Activated CD8-positive, alpha-beta memory T cell treated with anti-CD3 and anti-CD28 coated beads, Interleukin-2, amount 50 U/mL, for 4 hours (primary cell): ENCODE measurements at places on chromosomes 13 and 19.

DNA sequence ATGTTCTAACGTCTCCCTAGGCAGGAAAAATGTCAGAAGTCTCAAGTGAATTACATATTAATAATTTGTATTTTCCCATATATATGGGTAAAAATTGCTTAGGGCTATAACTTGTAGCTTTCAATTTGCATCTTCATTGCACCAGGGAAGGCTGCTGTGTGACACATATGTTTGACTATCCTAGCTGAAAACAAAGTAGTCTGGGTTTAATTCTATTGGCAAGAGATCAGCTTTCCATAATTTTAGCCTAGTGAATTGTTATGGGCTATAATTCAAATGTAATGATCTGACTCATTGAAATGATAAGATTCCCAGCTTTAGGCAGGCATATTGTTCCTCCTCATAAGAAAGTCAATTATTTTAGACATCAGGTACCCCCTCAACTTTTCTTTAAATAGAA, 553.1 kb downstream of the DCT start:
- DNase-seq = no peak

DNA sequence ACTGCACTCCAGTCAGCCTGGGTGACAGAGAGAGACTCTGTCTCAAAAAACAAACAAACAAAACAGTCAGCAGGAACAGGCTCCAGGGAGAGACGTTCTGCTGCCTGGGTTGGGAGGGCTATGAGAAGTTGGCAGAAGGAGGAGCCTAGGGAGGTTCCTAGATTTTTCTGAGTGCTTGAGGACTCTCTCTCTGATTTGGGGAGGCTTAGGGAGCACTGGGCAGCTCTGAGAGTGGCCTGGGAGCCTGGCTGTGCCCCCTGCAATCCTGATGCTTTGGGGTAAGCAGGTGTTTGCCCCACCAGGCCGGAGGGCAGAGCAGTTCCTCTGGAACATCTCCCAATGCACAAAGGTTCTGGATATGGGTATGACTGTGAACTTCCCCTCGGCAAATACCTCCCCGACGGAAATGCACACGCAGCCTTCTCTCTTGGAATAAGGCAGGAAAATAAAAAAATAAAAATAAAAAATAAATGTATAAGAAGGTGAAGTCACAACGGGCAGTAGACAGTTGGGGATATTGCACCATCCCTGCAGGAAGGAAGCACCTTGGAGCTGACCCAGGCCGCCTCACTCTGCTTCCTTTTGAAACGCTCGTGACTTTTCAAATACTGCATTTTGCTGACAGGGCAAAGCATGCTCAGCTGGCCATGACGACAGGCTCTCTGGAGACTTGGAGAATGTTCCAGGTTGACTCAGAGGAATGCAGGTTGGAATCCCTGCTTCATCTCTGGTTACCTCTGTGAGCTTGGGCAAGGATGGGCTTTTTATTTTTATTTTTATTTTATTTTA, 26.5 kb upstream of the HOMER3 start:
- no peak for DNase-seq

GRCh38 chr19:8333767-8334457, 9.2 kb downstream of the KANK3 start:
- DNase-seq = no peak

DNA sequence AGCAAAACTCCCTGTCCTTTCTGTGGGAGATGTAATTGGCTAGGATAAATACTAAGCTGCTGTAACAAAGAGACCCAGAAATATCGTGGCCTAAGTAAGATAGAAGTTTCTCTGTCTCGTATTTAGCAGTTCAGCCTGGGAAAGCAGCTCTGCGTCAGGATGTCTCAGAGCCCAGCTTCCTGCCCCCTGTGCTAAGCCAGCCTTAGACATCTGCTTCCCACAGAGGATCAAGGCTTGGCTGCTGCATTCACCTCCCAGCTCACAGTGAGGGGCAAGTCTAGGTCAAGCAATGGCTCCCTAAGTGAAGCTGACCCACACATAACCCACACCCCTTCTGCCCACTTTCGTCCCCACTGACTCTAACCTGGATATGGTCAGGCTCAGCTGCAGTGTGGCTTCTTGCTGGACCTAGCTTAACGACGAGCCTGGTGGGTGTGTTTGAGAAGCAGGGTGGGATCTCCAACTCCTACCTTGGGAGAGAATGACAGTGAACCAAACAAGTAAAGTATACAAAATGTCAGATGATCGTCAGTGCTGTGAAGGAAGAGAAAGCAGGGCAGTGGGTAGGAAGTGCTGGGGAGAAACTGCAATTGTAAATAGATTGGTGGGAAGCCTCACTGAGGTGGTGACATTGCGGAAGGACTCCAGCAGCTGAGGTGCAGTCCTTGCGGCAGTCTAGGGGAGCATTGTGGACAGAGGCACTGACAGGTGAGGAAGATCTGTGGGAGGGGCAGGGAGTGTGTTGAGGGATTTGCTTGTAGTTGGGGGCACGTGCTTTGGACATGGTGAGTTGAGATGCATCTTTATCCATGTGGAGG, 82.9 kb downstream of the TNFRSF19 start:
- no peak for DNase-seq

DNA sequence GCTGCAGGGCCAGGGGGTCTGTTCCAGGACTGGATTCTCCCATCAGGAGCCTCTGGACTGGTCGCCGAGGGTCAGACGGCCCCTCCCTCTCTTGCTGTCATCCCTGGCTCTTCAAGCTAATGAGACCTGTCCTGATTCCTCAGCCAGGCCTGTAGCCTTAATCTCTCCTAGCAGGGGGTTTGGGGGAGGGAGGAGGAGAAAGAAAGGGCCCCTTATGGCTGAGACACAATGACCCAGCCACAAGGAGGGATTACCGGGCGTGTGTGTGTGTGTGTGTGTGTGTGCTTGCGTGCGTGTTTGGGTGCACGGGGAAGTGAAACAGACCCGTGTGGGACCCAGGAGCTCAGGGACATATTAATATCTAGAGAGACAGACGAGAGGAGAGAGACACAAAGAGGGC, 1.9 kb upstream of the CRX start:
- no peak for DNase-seq

- DNase-seq = no peak
Measured at GRCh38 chr13:27279506-27279905, 8.9 kb downstream of the RASL11A start.

GRCh38 chr13:98515818-98516465, 61.0 kb downstream of the STK24 start:
- no peak for DNase-seq

DNA sequence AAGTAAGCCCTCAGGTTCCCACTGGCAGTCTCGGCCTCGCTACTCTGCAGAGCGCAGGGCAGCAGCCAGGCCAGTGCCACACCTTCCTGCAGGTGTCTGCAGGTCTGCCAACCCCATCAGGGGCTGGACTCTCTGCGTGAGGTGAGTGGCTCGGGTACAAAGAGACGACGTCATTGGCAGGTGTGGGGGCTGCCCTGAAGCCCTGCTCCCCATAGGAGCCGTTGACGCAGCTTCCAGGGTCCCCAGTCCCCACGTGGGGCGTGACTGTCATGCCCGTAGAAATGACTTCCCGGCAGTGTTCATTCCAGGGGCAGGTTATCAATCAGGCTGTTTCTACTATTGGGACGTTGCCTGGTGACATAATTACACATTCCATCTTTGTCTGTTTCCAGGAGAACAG, 15.3 kb upstream of the GJB6 start:
- no peak for DNase-seq

- DNase-seq = no peak
Measured at GRCh38 chr19:43842007-43842406, 14.9 kb downstream of the ZNF283 start.

DNA sequence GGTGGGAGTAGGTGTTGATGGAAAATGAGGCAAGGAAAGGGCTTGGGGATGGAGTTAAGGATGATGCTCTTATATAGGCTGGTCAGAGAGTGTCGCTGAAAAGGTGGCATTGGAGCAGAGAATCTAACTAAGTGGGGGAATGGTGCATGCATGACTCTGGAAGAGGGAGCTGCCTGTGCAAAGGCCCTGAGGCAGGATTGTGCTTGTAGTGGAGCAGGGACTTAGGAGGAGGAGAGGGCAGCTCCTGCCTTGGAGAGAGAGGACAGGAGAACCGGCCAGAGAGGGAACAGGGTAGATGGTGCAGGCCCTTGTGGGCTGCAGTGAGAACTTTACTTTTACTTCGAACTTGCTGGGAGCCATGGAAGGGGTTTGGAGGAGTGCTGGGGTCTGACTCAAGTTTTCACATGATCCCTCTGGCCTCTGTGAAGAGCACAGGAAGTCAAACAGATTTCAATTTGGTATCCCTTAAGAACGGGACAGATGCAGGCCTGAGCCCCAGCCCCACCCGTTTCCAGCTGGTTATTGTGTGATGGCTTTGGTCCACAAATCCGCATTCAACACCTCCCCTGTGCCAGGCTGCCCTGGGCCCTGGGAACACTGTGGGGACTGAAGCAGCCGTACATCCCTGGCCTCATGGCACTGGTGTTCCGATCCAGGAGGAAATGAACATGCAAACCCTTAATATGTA, 7.0 kb downstream of the AP2A1 start:
- DNase-seq = no peak

DNA sequence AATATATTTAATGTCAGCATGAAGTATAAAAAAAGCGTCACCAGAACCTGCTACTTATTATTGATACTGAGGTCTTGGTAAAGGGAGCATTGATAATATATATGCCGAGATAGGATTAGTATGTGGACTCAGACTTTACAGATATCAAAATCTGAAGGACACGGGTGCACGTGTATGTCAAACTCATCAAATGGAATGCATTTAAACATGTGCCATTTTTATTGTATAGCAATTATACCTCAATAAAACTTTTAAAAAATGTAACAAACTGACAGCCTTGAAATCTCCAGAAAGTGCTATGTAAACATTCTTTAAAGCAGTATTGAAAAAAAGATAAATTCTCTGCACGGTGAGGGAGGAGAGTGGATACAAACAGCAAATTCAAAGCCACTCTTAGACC, 157.9 kb downstream of the RNF17 start:
- no peak for DNase-seq

DNA sequence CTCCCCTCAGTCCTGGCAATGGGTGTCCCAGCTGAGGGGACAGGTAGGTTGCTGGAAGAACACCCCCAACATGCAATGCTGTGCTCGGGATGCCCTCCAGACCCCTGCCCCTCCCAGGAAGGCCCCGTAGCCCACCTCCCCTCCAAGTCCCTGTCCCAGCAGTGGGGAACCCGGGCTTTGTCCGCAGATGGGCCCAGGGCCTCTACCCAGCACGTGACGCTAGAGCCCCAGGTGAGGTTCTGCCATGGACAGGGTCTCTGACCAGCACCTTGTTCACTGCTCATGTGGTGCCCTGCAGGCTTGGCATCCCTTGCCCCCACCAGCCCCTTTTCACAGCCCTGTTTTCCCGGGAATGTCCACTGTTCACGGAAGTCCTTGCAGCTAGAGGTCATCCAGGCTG, 220.0 kb upstream of the SGCG start:
- no peak for DNase-seq

- no peak for DNase-seq
Measured at GRCh38 chr19:8815780-8816179, 16.3 kb downstream of the ZNF558 start.

GRCh38 chr13:57311009-57311586, 144.1 kb downstream of the PRR20E start:
- no peak for DNase-seq

- no peak for DNase-seq
Measured at GRCh38 chr13:66612983-66613382, 617.2 kb downstream of the PCDH9 start.

- DNase-seq = no peak
Measured at GRCh38 chr13:21738630-21739029, 67.8 kb downstream of the FGF9 start.

GRCh38 chr19:57570707-57571106, 8.0 kb downstream of the ZNF416 start:
- no peak for DNase-seq

DNA sequence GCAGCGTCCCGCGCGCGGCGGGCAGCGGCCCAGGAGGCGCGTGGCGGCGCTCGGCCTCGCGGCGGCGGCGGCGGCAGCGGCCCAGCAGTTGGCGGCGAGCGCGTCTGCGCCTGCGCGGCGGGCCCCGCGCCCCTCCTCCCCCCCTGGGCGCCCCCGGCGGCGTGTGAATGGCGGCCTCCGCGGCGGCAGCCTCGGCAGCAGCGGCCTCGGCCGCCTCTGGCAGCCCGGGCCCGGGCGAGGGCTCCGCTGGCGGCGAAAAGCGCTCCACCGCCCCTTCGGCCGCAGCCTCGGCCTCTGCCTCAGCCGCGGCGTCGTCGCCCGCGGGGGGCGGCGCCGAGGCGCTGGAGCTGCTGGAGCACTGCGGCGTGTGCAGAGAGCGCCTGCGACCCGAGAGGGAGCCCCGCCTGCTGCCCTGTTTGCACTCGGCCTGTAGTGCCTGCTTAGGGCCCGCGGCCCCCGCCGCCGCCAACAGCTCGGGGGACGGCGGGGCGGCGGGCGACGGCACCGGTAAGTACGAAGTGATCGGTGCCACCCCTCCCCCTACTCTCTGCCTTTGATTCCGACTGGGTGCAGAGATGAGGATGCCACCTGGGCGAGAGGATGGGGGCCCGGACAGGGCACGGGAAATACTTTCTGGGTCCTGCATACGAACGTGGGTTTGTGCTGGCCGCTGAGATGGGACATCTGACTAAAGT, 874 bp downstream of the TRIM28 start:
- DNase-seq = peak; percentile 78

- DNase-seq = no peak
Measured at GRCh38 chr13:109119896-109120295, 490.5 kb downstream of the MYO16 start.

DNA sequence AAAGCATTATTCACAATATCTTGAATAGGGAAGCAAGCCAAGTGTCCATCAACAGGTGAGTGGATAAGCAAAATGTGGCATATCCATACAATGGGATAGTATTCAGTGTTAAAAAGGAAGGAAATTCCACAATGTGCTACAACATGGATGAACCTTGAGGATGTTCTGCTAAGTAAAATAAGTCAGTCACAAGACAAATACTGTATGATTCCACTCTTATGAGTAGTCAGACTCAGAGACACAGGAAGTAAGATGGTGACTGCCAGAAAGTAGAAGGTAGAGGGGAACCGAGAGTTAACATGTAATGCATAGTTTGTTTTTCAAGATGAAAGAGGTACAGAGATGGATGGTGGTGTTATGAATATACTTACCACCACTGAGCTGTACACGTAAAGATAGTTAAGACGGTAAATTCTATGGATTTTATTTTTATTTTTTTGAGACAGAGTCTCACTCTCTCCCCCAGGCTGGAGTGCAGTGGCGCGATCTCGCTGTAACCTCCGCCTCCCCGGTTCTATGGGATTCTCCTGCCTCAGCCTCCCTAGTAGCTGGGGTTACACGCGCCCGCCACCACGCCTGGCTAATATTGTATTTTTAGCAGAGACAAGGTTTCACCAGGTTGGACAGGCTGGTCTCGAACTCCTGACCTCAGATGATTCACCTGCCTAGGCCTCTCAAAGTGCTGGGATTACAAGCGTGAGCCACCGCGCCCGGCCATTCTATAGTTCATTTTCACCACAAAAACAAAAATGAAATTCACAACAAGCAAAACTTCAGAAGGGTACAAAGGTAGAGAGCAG, 1.0 kb upstream of the CHAMP1 start:
- no peak for DNase-seq

GRCh38 chr19:37932985-37933936, 26.3 kb downstream of the SIPA1L3 start:
- DNase-seq = no peak

DNA sequence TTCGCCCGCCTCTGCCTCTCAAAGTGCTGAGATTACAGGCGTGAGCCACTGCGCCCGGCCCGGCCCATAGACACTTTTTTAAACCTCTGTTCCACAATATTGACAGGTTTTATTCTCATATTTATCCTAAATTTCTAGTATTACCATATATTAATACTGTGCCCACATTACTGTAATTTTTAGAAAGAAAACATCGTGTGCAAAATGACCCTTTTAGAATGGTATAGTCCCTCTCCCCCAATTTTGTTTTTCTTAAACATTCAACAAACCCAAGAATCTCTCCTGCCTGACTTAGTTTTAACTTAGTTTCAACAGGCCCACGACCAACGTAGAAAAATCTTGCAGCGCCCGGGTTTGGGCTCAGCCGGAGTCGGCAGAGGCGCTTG, 9.1 kb downstream of the CDX2 start:
- DNase-seq = no peak
